ENCODE measurements at places on chromosomes 16 and 17. TPM values are rescaled to one million over a fixed set of nuclear protein-coding genes. Genes with fewer than 3 reads are reported as not detected.

Gene NAGS
- total RNA-seq: 0.25 TPM

Gene MOSMO
- 15.7 TPM for total RNA-seq

Gene KRTAP17-1
- not detected for total RNA-seq

Gene C17orf78
- not detected for total RNA-seq

Gene SPNS1
- total RNA-seq: 51.2 TPM

Gene SLC6A4
- not detected for total RNA-seq
